ENCODE measurements at places on chromosomes 7 and 10. TPM values are rescaled to one million over a fixed set of nuclear protein-coding genes. Genes with fewer than 3 reads are reported as not detected.

HOXA10 gene
- total RNA-seq, result not detected

GRCh38 chr7:66920256-66920655 lies 769 bp upstream of the TMEM248 start:
- peak overlapping the region; percentile 65 for H3K27ac ChIP-seq
- peaks cover 20% of the 10 kb centered on the region for H3K4me1 ChIP-seq
- peaks cover 22% of the 10 kb centered on the region for H3K36me3 ChIP-seq
- DNase-seq, result no peak

EZH2 gene
- total RNA-seq, result 111 TPM

DNA sequence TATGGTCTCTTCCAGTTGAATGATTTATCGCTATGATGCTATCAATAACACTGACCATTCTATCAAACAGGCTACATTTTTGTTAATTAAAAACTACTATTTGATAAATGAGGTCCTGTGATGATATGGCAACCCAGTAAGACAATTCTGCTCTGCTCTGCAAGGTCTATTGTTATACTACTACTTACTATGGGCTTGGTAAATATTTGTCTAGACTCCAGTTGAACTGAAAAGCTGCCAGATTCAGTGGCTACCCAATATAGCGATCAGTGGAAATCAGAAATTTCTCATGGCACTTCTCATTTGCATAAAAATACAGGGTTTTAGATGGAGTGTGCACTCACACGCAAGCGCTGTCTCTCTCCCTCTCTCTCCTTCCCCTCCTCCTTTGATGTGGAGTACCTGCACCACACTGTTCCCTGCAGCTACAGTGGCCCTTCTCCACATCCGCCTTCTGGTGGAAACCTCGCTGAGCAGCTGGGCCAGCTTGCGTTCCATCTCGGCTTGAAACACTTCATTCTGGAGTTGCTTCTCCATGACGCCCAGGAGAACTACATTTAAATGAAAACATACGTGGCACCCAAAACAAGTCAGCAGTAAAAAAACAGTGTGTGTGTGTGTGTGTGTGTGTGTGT lies 77.9 kb downstream of the KIAA1549 start:
- peaks cover 57% of the 10 kb centered on the region for H3K4me1 ChIP-seq
- DNase-seq, result peak; percentile 82
- H3K27ac ChIP-seq, result peak overlapping the region; percentile 85
- peaks cover 5% of the 10 kb centered on the region for H3K27me3 ChIP-seq
- H3K36me3 ChIP-seq, result peaks cover 7% of the 10 kb centered on the region

DNA sequence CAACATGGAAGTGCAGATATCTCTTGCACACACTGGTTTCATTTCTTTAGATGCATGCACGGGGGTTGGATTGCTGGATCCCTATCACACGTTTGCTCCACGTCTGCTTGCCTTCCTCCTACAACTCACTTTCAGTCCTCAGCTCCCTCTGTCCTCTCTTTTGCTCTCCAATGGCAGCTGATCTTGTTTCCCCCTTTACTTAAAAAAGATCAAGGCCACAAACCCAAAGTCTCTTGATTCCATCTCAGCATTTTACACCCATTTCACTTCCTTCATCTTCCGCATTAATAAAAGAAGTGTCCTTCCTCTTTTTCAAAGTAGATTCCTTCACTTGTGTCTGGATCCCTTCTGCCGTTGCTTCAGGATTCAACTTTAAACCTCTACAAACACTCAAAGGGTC lies 245.2 kb downstream of the DOCK4 start:
- H3K27me3 ChIP-seq, result peaks cover 10% of the 10 kb centered on the region
- DNase-seq, result no peak
- no peak overlapping the region for H3K4me3 ChIP-seq
- no peak overlapping the region for H3K27ac ChIP-seq
- H3K4me1 ChIP-seq, result no peaks in the 10 kb centered on the region

DNA sequence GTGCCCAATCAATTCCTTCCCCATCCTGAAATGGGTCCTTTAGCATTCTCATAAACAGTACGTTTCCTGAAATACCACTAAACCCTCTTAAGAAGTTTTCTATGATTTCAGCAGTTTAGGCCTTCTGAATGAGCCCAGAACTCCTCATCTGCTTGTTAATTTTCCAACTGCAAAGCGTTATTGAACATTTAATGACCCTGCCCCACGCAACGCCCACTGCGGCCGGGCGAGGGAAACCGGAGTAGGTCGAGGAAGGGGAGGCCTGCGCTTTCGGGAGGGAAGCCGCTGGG lies 608 bp upstream of the UBN2 start:
- peak overlapping the region; percentile 100 for H3K4me3 ChIP-seq
- H3K27me3 ChIP-seq, result no peaks in the 10 kb centered on the region
- DNase-seq, result no peak
- H3K27ac ChIP-seq, result peak overlapping the region; percentile 95
- peaks cover 1% of the 10 kb centered on the region for H3K36me3 ChIP-seq
- H3K4me1 ChIP-seq, result peaks cover 19% of the 10 kb centered on the region

GRCh38 chr7:2645274-2645868 lies 13.6 kb downstream of the TTYH3 start:
- H3K27me3 ChIP-seq, result no peaks in the 10 kb centered on the region
- DNase-seq, result peak; percentile 73
- H3K4me1 ChIP-seq, result peaks cover 17% of the 10 kb centered on the region
- H3K4me3 ChIP-seq, result peak overlapping the region; percentile 68
- peak overlapping the region; percentile 90 for H3K27ac ChIP-seq
- no peaks in the 10 kb centered on the region for H3K36me3 ChIP-seq

DNA sequence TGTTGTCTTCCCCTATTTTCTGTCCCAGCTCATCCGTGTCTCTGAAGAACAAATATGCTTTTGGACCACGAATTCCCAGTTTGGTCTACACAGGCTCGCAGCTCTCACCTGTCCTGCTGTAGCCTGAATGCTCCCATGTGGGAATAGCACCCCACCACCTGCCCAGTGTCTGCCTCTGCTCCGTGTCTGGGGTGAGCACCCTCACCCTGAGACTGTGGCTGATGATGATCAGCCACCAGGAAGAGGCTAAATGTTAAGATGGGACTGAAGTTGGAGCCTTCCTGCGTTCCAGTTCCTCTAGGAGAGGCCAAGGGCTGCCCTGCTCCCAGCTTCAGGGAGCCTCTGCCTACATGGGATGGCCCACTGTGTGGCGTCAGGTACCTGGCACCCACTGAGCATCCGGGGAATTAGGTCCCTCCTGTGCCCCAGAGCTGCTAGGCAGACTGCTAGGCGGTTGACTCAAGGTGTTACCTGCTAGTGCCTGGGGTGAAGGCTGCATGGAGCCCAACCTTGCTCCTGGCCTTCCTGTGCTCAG lies 3.7 kb downstream of the PGAM2 start:
- peaks cover 26% of the 10 kb centered on the region for H3K36me3 ChIP-seq
- no peak overlapping the region for H3K4me3 ChIP-seq
- H3K27ac ChIP-seq, result no peak overlapping the region
- peaks cover 1% of the 10 kb centered on the region for H3K27me3 ChIP-seq
- H3K4me1 ChIP-seq, result peaks cover 42% of the 10 kb centered on the region

- peaks cover 13% of the 10 kb centered on the region for H3K27me3 ChIP-seq
- no peaks in the 10 kb centered on the region for H3K36me3 ChIP-seq
- no peak overlapping the region for H3K4me3 ChIP-seq
- H3K4me1 ChIP-seq, result no peaks in the 10 kb centered on the region
- H3K27ac ChIP-seq, result no peak overlapping the region
Measured at GRCh38 chr7:47149971-47150370, 431.9 kb downstream of the TNS3 start.

- no peaks in the 10 kb centered on the region for H3K4me1 ChIP-seq
- no peaks in the 10 kb centered on the region for H3K27me3 ChIP-seq
- H3K27ac ChIP-seq, result no peak overlapping the region
- H3K4me3 ChIP-seq, result no peak overlapping the region
- DNase-seq, result no peak
Measured at GRCh38 chr7:101531726-101532357, 97.3 kb downstream of the MYL10 start.

GRCh38 chr7:75762350-75762917 lies 9.6 kb downstream of the CCL26 start:
- no peak for DNase-seq
- H3K4me3 ChIP-seq, result no peak overlapping the region
- no peaks in the 10 kb centered on the region for H3K27me3 ChIP-seq
- no peaks in the 10 kb centered on the region for H3K36me3 ChIP-seq
- H3K4me1 ChIP-seq, result no peaks in the 10 kb centered on the region
